ENCODE measurements at places on chromosomes 5 and 9.
A peak's percentile ranks its signal among the peaks of the same experiment; 100 is the strongest.

- no peak for DNase-seq
Observed at GRCh38 chr5:108661024-108661423, 86.7 kb upstream of the FER start.

GRCh38 chr9:124040935-124041816, 29.6 kb downstream of the LHX2 start:
- peak; percentile 26 for DNase-seq

- DNase-seq: no peak
Observed at GRCh38 chr5:43115968-43116367, 4.7 kb upstream of the ZNF131 start.

DNA sequence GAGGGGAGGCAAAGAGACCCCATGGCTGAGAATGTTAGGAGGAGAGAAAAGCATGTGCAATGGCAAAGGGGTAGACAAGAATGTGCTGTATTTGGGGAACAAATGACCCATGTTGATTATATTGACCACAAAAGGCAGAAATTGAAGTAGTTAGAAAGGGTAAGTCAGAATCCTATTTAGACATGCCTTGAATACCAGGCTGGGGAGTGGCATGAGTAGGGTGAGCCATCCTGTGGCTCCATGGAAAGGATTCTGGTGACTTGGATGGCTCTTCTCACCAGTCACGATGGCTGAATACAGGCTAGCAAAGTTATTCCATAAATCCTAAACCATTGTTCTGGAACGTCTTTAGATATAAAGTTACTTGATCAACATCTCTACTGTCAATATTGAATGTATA, 73.4 kb upstream of the MEF2C start:
- DNase-seq: no peak

DNA sequence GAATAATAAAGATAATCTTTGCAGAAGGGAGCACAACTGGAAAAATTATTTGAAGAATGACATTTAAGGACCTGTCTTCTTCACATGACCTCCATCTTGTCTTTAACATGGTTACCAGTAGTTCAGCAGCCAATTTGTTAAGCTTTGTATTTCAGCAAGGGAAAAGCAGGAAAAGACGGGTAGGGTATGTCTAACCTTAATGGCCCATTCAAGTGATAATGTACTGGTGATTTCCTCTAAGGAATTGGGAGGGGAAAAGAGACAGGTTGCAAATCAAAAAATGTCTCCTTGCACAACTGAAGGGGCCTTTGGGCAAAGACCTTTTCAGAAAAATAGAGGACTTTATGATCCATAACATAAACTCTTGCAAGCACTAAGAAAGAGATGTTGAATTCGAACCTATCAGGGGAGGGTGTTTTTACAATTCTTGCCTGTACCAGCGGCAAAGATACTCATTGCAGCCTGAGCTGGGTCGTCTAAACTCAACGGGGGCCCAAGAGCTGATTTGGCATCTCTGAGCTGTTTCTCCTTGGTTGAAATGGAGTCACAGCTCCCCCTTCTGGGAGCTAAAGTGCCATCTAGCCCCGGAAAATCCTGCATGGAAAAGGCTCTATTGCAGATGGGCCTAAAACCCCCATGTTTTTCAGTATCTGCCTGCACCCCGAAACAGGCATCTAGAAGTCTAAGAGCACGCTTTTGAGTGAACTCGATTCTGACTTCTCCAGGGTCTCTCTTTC, 3.8 kb downstream of the BRINP1 start:
- DNase-seq: peak; percentile 5

- no peak for DNase-seq
Observed at GRCh38 chr9:136395020-136395340, 5.0 kb downstream of the SNAPC4 start.

DNA sequence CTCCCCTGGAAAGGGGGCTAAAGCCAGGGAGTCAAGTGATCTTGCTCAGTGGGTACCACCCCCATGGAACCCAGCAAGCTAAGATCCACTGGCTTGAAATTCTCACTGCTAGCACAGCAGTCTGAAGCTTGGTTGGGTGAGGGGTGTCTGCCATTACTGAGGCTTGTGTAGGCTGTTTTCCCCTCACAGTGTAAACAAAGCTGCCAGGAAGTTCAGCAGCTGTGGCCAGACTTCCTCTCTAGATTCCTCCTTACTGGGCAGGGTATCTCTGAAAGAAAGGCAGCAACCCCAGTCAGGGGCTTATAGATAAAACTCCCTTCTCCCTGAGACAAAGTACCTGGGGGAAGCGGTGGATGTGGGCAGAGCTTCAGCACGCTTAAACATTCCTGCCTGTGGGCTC, 17.1 kb upstream of the EPB41L4A start:
- no peak for DNase-seq

DNA sequence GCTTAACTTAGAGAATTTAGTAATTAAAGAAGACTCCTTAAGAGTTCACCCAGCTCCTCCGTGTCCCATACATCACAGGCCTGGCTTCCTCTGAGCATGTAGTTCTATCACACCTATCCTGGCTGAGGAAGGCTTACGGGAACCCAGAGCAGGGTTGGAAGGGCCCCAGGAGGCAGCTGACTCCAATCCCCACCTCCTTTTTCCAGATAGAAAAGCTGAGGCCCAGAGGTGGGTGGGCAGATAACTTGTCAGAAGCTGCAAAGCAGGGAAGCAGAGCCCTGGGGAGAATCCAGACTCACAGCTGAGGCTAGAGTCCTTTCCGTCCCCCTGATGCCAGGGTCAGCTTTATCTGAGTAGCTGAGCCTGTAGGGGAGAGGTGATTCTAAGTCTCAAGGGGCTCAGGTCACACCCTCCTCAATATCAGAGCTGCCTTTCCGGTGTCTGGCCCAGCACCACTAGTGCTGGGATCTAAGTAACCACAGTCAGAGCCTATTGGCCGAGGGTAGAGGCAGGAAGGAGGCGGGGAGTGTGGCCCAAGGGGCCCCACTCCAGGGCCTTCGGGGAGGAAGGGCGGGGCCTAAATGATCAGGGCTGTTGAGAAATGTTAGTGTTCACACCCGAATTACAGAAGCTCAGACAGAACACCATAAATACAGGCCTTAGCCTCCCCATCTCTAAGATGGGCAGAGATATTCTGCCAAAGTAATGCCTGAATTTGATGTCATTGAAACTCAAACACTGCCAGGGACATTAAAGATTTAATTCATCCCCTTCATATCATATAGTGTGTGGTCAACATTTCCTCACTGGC, 9.9 kb downstream of the CCDC69 start:
- DNase-seq: peak; percentile 96

GRCh38 chr5:36491856-36492255, 114.5 kb upstream of the SLC1A3 start:
- no peak for DNase-seq

DNA sequence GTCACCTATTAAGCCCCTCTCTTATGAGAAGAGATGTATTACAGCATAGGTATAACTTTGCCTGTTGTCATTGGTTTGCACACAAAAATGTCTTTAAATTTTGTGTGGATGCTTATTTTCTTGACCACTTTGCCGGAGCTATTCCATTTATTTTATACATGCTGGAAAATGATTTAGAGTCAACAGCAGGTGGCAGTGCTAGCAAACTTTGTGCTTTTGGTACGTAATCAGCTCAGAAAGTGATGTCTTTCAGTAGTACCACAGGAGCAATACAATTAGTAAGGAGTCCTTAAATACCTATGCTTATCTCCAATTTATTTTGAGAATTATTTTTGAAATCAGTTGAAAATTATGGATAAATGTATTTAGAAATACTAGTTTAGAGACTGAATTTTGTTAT, 19.8 kb upstream of the NUDT12 start:
- peak; percentile 22 for DNase-seq
